ENCODE measurements at places on chromosomes 4 and X.

- no peak for DNase-seq
These were observed 1003.1 kb downstream of the FSTL5 start for GRCh38 chr4:161160718-161161117.

DNA sequence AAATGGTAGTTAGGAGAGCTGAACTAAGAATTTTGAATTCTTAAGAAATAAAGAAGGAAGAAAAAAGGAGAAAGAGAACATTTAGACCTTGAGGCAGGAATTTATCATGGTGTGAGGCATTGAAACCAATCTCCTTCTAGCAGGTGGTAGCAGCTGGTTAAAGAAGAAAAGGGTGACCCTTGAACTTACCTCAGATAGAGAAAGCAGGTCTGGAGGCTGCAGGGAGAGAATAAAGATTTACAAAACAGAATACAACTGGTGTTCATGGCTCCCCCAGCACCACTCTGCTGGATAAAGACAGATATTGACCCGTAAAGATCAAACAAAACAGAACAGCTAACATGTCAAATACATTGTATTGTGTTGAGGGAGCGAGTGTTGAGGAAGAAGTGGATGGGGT is 56.0 kb downstream of the NCAPG start:
- DNase-seq, result no peak

DNA sequence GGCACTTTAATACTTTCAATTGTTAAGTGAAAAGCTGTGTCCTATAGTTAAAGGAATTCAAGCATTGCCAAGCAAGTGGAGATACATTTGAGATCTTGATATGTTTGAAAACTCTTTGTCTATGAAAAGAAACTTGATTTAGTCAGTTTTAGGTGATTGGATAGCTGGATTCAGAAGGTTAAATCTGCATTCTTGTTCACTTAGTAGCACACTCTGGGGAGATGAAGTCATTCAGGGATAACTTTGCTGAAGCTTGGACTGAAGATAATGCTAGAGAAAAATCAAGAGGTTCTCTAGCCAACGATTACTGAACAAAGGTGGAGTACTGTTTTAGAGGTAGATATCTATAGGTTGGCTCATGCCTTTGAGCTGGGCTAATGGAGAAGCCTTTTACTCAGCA is 90.6 kb downstream of the DCAF8L2 start:
- DNase-seq, result no peak

DNA sequence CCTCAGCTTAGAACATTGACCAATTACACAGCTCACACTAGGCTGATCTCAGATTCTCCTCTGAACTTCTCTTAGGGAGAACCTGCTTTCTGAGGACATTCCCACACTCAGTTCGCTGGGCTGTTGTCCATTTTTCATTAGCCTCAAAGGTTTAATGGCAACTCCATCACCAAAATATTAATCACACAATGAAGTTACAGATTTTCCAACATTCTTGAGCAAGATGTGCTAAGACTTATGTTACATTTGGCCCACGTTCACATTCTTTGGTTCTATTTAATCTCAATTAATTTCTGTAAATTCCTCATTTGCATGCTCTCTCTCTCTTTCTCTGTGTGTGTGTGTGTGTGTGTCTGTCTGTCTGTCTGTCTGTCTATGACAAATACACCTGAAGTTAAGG is 82.3 kb upstream of the EDNRA start:
- DNase-seq, result no peak

DNA sequence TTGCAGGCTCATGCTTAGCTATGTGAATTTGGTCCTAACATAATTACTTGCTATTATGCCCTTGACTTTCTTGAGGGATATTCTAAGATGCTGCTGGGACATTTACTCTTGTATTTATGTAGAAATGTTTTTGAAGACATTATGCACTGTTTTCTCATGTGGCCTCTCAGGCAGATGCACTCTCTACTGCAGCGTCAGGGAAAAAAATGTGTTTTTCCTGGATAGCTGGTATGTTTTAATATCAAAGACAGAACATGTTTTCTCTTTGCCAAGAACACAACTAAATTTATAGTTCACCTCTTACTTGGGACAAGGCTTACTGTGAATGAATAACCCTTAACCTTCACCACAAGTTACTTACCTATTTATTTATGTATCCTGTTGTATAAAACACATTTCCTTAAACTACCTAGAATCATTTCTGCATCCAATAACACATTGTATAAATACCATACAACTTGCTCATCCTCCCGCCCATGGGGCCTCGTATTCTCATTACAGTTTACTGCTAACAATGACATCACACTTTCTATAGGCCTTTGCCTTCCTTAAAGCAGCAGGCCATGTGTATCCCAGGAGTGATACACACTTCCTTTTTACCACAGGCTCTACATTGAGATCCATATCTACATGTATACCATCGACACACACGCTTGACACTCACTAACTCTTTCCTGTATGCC is 178.7 kb downstream of the SLIT2 start:
- no peak for DNase-seq

DNA sequence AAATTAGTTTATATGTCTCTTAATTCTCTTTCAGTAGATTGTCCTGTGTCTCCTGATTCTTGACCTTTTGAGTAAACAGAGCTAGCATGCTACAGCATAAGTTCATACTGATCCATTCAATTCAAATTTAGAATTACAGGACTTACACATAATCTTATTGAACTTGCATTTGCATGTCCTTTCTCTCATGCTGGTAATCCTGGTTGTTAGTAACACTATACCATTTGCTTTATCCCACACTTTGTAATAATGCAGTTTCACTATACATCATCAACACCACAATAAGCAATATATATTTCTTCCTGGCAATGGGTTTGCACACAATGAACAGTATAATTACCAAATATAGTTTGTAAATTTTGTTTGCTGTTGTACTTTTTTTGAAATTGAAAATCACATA is 937.2 kb upstream of the GRID2 start:
- no peak for DNase-seq

GRCh38 chr4:161704040-161704439 is 459.8 kb downstream of the FSTL5 start:
- DNase-seq, result no peak

GRCh38 chr4:12672303-12672702 is 811.8 kb downstream of the RAB28 start:
- no peak for DNase-seq

DNA sequence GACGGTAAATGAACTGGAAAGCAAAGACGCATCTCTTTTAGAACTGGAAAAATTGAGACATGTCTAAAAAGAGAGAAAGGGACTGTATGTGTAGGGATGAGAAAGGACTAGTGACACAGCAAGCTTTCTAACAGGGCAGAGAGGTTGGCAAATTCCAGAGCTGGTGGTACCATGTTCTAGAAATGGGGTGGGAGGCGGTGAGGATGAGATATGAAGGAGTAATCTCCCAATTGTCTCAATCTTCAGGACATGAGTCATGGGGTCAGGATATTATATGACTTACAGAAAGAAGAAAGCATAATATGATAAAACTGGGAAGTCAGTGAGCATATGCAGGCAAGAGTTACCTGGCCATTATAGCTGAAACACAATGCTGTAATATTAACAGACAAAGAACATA is 14.2 kb downstream of the TAB3 start:
- no peak for DNase-seq

DNA sequence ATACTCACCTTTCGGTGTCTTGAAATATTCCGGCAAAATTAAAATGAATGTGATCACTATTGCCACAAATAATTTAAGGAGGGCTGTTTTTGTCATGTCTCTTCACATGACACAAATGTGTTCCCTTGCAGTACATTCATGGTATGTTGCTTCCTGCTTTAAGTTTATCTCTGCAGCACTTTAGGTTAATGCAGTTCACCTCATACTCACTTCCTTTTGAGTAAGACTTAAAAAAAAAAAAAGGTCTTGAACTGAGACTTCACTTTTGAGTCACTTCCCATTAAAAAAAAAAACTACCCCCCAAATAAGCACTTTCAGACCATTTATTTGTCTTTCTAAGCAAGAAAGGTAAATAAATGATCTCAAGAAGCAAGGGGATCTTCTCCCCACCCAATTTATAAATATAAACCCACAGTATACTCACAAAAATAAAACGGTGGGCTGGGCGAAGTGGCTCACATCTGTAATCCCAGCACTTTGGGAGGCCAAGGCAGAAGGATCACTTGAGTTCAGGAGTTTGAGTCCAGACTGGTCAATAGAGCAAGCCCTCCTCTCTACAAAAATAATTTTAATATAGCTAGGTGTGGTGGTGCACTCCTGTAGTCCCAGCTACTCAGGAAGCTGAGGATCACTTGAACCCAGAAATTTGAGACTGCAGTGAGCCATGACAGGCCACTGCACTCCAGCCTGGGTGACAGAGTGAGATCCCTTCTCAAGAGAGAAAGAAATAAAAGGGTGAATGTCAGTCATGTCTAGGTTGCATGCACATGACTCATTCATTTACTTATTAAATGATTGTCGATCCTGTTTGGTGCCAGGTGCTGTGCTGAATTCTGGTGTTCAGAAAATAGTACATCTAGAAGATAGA is at the start of gene TMEM156:
Gene TMEM156, minus strand, starts transcription at position 192 of the 868 bp plus-strand sequence. Its CDS starts 96 bp downstream, at position 96.
- no peak for DNase-seq

DNA sequence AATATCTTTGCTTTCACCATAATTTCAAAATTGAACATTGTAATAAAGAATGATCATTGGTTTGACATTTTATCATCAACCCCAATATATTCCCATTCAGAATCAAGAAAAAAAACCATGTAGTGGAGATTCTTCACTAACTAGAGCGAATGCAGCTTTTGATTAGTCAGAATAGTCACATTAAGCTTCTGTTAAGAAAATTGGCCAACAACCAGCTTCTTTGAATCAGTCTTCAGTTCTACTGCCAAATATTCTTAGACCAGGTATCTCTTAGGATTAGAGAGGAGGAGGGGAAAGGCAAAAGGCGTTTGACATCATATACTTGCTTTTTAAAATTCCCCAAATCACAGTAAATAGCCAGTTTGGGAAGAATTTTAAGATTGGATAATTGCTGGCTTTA is 22.2 kb upstream of the TBC1D8B start:
- DNase-seq, result no peak

- no peak for DNase-seq
These were observed 38.0 kb downstream of the MOB1B start for GRCh38 chr4:70940134-70940533.

- DNase-seq, result no peak
These were observed 84.8 kb upstream of the PLAC1 start for GRCh38 chrX:134743091-134743490.

GRCh38 chr4:16467061-16467460 is 240.8 kb upstream of the TAPT1 start:
- no peak for DNase-seq

DNA sequence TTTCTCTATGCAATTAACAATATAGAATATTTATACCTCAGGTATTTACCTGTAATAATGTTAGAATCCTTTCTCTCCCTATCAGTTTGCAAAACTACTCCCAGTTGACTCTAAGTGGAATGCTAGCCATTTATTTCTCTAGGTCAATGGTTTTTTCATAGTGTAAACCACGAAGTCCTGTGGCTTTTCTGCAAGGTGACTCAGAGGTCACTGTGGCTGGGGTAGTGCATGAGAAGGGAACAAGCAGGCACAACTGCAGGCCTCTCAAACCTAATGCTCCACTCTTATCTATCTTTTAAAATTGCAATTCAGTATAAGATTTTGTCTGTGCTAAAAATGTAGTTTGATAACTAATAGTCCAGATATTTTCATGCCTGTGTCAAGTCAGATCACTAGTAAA is 159.4 kb downstream of the ANTXR2 start:
- DNase-seq, result no peak

DNA sequence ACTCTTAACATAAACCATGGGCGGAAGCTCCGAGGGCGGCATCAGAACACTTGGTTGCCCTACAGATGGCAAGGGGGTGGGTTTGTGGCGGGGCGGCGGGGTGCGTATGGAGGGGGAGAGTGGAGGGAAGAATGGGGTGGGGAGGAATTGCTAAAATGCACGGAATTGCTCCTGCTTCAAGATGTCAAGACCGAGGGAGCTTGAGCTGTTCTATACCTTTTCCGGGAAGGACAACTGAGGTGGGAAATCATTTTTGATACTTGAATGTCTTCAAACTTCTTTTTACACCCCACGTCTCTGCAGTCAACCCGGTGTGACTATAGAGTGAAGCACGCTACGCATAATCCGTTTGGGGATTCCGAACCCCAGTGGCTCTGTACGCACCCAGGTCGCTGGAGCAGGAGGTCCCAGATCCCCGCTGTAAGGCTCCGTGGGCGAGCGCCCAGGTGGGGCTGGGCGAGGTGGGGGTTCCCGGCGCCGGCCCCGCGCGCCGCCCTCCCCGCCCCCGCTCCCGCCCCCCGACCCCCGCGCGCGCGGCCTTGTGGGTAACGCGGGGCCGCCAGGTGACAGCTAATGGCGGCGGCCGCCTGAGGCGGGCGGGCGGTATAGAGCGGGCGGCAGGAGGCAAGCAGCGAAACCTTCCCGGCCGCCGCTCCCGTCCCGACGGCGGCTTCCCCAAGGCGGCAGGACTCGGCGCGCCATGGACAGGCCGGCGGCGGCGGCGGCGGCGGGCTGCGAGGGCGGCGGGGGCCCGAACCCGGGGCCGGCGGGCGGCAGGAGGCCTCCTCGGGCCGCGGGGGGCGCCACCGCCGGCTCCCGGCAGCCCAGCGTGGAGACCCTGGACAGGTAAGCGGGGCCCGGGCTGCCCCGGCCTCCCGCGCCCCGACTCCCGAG is at the start of gene MTMR1:
Gene MTMR1, plus strand, starts transcription at position 566 of the 894 bp plus-strand sequence. Its CDS starts 135 bp downstream, at position 701.
- DNase-seq, result peak; percentile 54

- no peak for DNase-seq
These were observed 13.8 kb downstream of the GALNT7 start for GRCh38 chr4:173182403-173182802.

- no peak for DNase-seq
These were observed 45.2 kb downstream of the HTRA3 start for GRCh38 chr4:8314691-8315255.

- no peak for DNase-seq
These were observed 167.1 kb downstream of the EFNB1 start for GRCh38 chrX:68995780-68996551.

DNA sequence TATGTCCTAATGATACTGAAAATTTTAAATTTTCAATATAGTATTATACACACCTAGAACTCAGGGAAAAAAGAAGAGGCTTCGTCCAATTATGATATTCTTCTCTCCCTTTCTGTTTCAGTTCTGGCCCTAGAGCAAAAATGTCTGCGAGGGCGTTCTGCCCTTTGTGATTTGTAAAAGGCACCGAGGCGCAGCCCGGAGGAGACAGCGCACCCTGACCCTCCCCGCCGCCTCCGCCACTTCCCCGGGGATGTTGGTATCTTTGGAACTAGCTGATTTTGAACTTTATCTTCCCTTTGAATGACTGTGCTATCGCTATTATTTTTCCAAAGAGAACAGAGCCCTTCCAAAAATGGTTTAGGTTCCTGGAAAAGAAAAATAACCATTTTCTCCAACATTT is 173.2 kb upstream of the FAM9B start:
- DNase-seq, result no peak

DNA sequence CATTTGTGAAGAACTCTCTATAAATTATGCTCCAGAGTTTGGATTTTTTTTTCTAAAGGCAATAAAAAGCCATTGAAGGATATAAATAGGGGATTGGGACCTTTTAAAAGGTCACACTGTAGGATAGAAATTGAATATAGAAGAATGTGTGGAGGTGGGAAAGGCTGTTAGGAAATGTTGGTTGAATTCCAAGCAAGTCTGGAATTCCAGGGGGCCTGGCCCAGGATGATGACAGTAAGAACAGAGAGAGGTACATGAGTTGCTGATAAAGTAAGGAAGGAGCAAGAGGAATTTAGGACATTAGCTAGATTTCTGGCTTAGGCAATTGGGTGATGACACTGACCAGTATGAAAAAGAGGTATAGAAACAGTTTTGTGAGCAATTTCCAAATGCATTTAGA is 95.4 kb upstream of the USP38 start:
- no peak for DNase-seq

All from dorsolateral prefrontal cortex (tissue), 122 donors.